ENCODE measurements at places on chromosomes 13 and 19.

- no peak for DNase-seq
These were observed 9.4 kb upstream of the NUP62 start for GRCh38 chr19:49938662-49939061.

GRCh38 chr13:50410921-50411746, 395.9 kb downstream of the KCNRG start:
- DNase-seq = peak; percentile 32

GRCh38 chr19:46288896-46289588, 7.8 kb upstream of the HIF3A start:
- DNase-seq = no peak

- DNase-seq = no peak
These were observed 287.1 kb downstream of the ITGBL1 start for GRCh38 chr13:101739382-101740178.

DNA sequence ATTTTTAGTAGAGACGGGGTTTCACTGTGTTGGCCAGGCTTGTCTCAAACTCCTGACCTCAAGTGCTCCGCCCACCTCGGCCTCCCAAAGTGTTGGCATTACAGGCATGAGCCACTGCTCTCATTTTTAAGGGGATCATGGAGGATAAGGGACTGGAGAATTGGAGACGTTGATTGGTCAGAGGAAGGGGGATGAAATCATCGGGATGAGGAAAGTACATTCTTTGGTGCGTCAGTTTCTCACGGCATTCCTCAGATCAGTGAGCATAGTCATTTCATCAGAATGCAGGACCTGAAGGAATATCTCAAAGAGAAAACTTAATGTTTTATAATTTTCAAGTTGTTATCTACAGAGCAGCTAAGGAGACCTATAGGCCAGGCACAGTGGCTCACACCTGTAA, 14.0 kb downstream of the ZNF114 start:
- no peak for DNase-seq

DNA sequence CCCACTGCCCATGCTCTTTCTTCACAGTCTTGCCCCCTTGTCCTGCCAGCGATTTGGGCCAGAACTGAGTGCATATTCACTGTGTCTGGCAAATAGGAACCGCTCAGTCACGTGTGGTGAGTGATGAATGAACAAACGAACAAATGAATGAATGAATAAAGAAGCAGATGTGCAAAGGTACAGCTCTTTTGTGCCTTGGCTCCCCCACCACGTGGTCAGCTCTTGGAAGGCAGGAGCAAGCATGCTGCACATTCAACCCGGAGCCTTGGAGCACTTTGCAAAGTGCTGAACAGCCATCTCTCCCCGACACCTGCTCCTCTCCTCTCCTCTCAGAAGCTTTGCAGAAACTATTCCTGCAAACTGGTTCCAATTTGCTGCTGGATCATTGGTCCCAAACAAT, 52.4 kb downstream of the LATS2 start:
- DNase-seq = no peak

DNA sequence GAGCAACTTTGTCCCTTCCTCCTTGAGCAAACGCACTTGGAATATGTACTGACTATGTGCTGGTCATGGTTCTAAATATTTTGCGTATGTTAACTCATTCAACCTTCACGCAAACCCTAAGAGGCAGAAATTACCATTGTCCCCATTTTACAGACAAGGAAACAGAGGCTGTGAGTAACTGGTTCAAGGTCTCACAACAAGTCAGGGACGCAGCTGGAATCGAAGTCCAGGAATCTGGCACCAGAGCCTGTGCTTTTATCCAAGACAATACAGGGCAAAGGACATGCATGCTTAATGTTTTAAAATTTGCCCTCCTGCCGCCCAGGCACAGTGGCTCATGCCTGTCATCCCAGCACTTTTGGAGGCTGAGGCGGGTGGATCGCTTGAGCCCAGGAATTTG, 5.1 kb downstream of the FXYD5 start:
- DNase-seq = no peak

DNA sequence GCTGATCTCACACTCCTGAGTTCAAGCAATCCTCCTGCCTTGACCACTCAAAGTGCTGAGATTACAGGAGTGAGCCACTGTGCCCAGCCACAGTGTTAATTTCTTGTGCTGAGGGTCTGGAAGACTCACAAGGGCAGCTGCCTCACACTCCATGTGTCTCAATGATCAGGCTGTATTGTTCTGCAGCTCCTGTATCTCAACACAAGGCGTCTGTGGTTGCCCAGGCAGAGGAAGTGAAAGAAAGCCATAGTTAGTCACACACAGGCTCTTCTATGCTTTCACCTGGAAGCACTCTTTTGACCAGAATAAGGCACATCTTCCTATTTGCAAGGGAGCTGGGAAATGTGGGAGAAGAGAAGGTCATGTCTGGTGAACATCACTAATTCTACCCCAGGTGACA, 107.3 kb upstream of the ZNF507 start:
- DNase-seq = no peak

DNA sequence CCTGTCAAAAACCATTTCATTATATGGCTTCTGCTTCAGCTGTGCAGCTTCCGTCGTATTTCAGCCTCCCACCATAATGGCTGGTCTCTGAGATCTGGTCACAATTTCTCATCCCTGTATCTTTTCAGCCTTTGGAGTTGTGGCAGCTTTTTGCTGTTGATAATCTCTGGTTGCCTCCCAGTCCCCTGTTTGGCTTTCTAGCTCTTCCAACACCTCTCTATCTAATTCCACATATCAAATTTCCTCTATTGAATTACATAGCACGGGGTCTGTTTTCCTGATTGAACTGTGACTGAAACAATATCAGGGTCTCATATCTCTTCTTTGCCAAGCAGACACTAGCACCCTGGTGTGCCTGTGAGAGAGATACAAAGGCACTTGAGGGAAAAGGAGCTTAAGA, 222.1 kb upstream of the OBI1 start:
- DNase-seq = no peak

GRCh38 chr13:93810264-93810663, 583.7 kb downstream of the GPC6 start:
- DNase-seq = no peak

- DNase-seq = no peak
These were observed 95.1 kb downstream of the ATP11A start for GRCh38 chr13:112784811-112785482.
